ENCODE measurements at places on chromosomes 1 and 21.
A peak's percentile ranks its signal among the peaks of the same experiment; 100 is the strongest.

GRCh38 chr1:109873278-109874175 lies 37.1 kb upstream of the CSF1 start:
- DNase-seq = no peak

- no peak for DNase-seq
Observed at GRCh38 chr1:5951846-5952410, 40.3 kb downstream of the NPHP4 start.

- DNase-seq = no peak
Observed at GRCh38 chr1:195618287-195618686, 990.0 kb downstream of the KCNT2 start.

- no peak for DNase-seq
Observed at GRCh38 chr1:95236784-95237575, 3.0 kb downstream of the RWDD3 start.

DNA sequence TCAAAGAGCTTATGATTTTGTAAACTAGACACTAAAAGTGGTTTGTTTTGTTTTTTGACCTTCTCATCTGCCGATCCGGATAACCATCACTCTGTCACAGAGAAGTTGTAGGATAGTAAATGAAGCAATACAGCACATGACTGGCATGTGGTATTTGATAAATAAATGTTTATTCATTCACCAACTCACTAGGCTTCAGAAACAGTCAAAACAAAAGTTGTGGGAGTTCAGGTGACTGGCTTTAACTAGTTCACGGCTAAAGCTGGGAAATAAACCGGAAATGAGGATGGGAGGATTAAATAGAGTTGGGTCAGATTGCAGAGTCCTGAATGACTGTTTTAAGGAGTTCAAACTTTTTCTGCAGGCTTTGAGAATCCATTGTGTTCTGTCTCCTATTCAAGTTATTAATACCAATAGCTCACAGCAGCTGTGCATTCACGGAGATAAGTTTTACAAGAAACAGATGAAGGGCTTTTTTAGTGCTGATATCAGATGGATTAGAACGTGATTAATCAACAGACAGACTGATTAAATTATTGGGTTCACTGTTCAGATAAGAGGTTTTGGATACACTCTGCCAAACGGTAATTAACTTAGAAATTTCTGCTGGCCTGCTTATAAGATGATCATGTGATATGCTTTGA lies 463.3 kb downstream of the DPYD start:
- peak; percentile 28 for DNase-seq

DNA sequence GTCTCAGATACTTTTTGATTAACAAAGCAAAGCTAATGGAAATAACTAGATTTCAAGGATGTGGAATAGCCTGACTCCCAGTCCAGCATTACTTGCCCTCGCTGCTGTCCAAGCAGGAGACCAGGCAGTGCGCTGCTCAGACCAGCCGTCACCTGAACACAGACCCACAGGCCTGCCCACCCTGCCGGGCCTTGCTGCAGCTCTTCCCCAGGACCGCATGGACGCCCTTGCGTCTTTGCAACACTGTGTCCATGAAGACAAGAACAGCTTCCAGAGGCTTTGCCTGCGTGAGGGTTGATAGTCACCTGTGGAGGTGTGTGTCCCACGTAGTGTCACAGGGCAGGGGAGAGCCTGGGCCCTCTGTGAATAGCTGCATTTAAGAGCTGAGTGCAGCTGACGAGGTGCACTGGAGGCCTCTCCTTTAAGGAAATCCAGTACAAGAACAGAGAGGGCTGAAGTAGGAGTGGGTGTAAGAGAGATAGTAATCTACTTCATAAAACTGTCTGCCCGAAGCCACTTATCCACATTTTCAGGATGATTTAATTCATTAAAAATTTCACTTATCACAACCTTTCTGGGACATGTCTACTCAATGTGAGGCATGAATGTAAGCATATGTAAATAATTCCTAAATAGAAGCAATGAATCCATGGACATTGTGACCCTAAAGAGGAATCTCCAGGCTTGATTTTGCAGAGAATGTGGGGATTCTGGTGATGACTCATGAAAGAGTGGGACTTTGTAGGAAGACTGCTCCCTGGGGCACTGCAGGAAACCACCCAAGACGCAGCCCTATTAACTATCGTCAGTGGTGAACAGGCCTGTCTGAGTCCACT lies 176.2 kb upstream of the RAB4A start:
- DNase-seq = no peak

- no peak for DNase-seq
Observed at GRCh38 chr1:151502859-151503780, 8.1 kb upstream of the CGN start.

DNA sequence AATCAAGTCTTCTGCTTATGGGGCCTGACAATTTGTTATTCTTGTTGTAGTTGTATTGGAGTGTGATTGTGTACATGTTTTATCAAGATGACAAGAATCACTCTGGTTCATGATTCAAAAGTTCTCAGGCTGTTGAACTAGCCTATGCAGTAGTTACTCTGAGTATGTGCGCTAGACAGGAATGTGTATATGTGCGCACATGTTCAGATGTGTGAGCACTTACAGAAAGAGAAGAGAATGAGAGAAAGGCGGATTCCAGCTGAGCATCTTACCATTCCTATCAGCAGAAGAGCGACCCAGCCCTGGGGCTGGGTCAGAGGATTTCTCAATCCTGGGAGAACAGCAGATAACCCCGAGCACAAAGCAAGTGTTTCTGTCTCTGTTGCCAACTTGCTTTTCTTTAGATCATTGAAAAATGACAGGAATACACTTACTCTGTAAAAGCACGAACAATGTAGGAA lies 110.8 kb upstream of the HOOK1 start:
- no peak for DNase-seq

- DNase-seq = no peak
Observed at GRCh38 chr21:41500931-41501381, 7.0 kb downstream of the TMPRSS2 start.

GRCh38 chr1:243723050-243723449 lies 127.0 kb downstream of the AKT3 start:
- DNase-seq = no peak

DNA sequence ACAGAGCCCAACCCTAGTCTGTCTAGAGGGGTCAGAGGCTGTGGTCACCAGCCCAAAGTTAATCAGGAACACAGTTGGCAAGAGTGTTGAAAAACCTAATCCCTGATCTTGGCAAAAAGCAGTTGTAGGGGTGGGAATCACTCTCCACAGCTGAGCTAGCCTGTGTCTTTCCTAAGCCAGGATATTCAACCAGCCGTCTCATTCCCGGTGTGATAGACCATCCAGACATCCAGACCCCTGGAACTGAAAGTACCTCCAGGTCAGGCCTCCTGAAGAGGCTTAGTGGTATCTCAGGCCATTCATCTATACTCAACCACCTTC lies 4.9 kb downstream of the LHX9 start:
- no peak for DNase-seq

Data from pons (tissue), 1 donor.